Right atrium auricular region (tissue), 2 donors: ENCODE measurements at places on chromosomes 7 and 10.

DNA sequence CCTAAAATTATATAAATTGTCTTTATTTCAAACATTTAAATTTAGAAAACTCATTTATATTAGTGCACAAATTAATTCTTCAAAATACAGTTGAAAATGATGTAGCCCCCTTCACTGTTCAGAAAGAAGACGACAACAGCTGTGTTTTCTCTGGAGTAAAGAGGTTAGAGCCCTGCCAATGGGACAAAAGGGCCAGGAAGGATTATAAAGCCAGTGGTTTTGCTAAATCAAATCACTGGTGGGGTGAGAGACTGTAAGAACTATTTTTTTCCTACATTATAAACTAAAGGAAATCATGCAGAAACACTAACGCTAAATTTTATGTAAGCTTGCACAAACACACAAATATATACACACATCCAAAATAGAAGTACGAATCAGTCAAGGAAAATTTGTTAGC lies 386.6 kb downstream of the PARD3 start:
- no peak overlapping the region for H3K27ac ChIP-seq
- no peak overlapping the region for H3K4me3 ChIP-seq
- no peaks in the 10 kb centered on the region for H3K27me3 ChIP-seq
- H3K36me3 ChIP-seq, result no peaks in the 10 kb centered on the region
- DNase-seq, result no peak

DNA sequence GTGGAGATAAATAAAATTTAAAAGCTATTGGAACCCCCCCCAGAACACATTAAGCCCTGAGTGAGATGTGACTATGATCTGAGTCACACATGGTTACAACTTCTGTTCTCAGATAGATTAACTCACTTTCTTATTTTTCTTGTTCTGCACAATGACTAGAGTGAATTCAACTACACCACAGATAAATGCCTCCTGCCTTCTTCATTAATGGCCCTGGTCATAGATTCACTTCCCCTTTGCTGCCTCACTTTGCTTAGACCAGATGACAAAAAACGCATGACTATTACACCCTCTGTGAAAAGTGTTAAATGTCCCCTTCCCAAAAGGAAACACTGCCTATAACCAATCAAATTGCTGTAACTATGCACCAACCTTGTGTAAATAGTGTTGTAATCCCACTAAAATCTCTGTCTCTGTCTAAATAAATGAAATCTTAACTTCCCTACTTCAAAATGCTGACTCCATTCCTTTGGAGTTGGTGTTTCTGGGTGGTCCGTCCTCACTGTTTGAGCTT lies 49.4 kb downstream of the AKR1D1 start:
- H3K4me3 ChIP-seq, result no peak overlapping the region
- H3K4me1 ChIP-seq, result no peaks in the 10 kb centered on the region
- no peak for DNase-seq
- H3K36me3 ChIP-seq, result no peaks in the 10 kb centered on the region
- no peaks in the 10 kb centered on the region for H3K27me3 ChIP-seq

DNA sequence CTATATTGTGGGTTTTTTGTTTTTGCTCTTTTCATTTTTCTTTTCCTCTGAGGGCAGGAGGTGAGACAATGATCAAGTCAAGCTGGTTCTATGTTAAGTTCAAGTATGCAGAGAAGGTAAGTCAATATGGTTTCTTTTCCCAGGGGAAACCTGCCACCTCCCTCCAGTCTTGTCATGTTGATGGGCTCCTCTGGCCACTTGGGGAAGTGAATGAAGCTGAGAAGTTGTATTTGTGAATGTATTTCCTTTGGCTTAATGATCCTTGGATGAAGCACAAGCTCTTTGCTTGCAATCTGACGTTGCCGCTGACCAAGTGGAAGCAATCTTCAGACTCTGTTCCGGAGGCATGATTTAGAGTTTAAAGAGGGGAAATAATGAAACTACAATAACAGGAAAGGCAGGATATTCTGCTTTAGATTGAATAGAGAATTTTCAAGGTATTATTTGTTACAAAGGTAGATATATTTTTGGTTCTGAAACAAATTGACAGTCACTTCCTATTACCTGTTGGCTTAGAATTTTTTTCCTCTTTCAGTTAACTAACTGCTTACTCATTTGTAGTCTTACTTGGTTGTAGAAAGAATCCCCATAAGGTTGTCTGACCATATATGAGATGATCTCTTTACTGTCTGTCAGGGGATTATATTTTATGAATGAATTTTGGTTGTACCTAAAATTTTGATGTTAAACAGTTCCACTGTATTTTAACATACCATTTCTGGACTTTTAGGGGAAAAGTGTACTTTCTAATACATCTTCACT lies 369.6 kb downstream of the AUTS2 start:
- H3K27ac ChIP-seq, result no peak overlapping the region
- no peaks in the 10 kb centered on the region for H3K36me3 ChIP-seq
- H3K27me3 ChIP-seq, result no peaks in the 10 kb centered on the region
- no peak for DNase-seq

DNA sequence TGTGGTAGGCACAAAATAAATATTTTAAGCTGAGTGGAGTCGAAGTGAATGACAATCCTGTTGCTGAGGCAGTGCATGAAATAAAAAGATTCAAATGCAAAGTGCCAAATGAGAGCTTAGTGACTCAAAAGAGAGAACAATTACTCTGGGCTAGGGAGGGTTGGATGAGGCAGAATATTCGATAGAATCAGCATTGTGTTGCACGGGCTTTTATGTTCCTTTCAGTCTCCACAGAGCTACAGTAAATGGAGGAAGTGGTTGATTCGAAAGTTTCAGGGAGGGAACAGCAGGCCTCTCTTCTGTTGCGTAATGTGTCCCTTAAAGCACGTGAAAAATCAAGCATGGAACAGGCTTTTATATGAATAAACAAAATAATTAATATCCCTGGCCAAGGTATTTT lies 599.3 kb upstream of the CELF2 start:
- no peak for DNase-seq
- no peaks in the 10 kb centered on the region for H3K27me3 ChIP-seq
- H3K27ac ChIP-seq, result no peak overlapping the region

DNA sequence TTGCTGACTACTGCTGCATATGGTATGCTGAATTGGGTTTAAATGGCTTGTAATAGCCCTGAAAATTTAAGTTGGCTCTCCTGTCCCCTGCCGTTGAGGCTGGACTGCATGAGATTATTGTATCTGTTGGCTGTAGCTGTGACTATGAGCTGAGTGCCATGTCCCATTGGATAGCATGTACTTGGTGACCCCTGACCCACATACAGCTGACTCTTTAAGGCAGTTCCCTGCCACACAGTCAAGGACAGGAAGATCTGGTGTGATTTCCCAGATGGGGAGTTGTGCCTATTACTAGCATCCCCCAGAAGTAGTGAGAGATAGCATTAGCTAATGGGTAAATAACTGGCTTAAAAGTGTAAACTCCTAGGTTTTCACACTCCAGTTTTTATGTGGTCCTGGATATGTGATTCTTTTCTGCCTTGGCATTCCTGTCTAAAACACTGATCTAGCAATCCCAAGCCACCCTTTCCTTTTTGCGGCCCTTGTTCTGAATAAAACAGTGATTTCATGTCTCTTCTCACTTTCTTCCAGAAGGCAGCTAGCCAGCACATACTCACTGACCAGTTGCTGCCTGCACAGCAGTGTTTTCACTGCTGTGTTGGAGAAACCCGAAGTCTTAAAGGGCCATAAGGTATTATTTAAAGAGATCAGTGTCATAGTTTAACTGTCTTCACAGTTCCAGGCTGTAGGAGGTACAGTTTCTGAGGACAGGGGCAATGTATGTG lies 35.9 kb downstream of the LRRC4 start:
- H3K36me3 ChIP-seq, result no peaks in the 10 kb centered on the region
- peak overlapping the region; percentile 76 for H3K27ac ChIP-seq
- no peaks in the 10 kb centered on the region for H3K4me1 ChIP-seq
- DNase-seq, result no peak
- H3K4me3 ChIP-seq, result no peak overlapping the region

GRCh38 chr10:56487746-56488145 lies 126.7 kb upstream of the ZWINT start:
- no peaks in the 10 kb centered on the region for H3K36me3 ChIP-seq
- no peak overlapping the region for H3K27ac ChIP-seq
- no peak overlapping the region for H3K4me3 ChIP-seq
- H3K4me1 ChIP-seq, result no peaks in the 10 kb centered on the region

- peak overlapping the region; percentile 38 for H3K4me3 ChIP-seq
- no peak overlapping the region for H3K27ac ChIP-seq
- H3K4me1 ChIP-seq, result no peaks in the 10 kb centered on the region
- H3K27me3 ChIP-seq, result no peaks in the 10 kb centered on the region
- H3K36me3 ChIP-seq, result no peaks in the 10 kb centered on the region
- DNase-seq, result no peak
Measured at GRCh38 chr10:131452926-131453720, 141.6 kb upstream of the TCERG1L start.

- H3K27me3 ChIP-seq, result no peaks in the 10 kb centered on the region
- peaks cover 7% of the 10 kb centered on the region for H3K4me1 ChIP-seq
- no peak overlapping the region for H3K4me3 ChIP-seq
- no peaks in the 10 kb centered on the region for H3K36me3 ChIP-seq
- no peak overlapping the region for H3K27ac ChIP-seq
Measured at GRCh38 chr7:72435925-72436480, 23.9 kb upstream of the CALN1 start.

DNA sequence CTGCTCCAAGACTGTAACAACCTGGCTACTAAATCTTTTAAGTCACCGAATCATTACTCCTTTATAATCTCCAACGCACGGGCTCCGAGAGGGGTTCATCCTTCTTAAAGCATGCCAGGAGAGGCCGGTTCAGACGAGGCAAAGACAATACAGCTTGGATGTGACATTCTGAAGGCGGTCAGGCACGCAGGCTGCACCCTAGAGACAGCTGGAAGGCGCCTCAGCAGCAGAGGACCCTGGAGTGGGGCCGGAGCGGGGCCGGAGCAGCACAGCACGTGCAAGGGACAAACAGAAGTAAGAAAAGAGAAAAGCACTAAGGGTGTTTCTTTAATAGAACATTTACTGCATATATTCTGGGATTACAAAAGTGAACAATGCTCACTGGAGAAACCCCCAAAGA lies 97.8 kb upstream of the PPP2R2D start:
- no peaks in the 10 kb centered on the region for H3K36me3 ChIP-seq
- no peaks in the 10 kb centered on the region for H3K27me3 ChIP-seq
- no peak overlapping the region for H3K4me3 ChIP-seq
- no peaks in the 10 kb centered on the region for H3K4me1 ChIP-seq
- no peak overlapping the region for H3K27ac ChIP-seq
- no peak for DNase-seq

GRCh38 chr7:1214516-1214915 lies 18.2 kb upstream of the UNCX start:
- no peak overlapping the region for H3K27ac ChIP-seq
- H3K27me3 ChIP-seq, result peaks cover 4% of the 10 kb centered on the region
- H3K4me1 ChIP-seq, result peaks cover 12% of the 10 kb centered on the region

GRCh38 chr10:31457858-31458257 lies 138.8 kb downstream of the ZEB1 start:
- no peaks in the 10 kb centered on the region for H3K4me1 ChIP-seq
- H3K27me3 ChIP-seq, result no peaks in the 10 kb centered on the region
- H3K36me3 ChIP-seq, result peaks cover 13% of the 10 kb centered on the region
- no peak overlapping the region for H3K27ac ChIP-seq
- H3K4me3 ChIP-seq, result no peak overlapping the region

- H3K27me3 ChIP-seq, result no peaks in the 10 kb centered on the region
- no peaks in the 10 kb centered on the region for H3K36me3 ChIP-seq
- no peak overlapping the region for H3K4me3 ChIP-seq
- no peak for DNase-seq
Measured at GRCh38 chr7:28784171-28784902, 173.8 kb downstream of the TRIL start.

- H3K36me3 ChIP-seq, result peaks cover 35% of the 10 kb centered on the region
- peak overlapping the region; percentile 88 for H3K4me3 ChIP-seq
- H3K27ac ChIP-seq, result peak overlapping the region; percentile 99
- peak; percentile 97 for DNase-seq
Measured at GRCh38 chr10:101000915-101001658, 1.5 kb downstream of the LZTS2 start.

GRCh38 chr7:135843214-135843613 lies 94.6 kb upstream of the FAM180A start:
- H3K4me1 ChIP-seq, result no peaks in the 10 kb centered on the region
- H3K27ac ChIP-seq, result no peak overlapping the region
- no peak for DNase-seq
- H3K4me3 ChIP-seq, result no peak overlapping the region
- no peaks in the 10 kb centered on the region for H3K27me3 ChIP-seq

- DNase-seq, result no peak
- no peaks in the 10 kb centered on the region for H3K36me3 ChIP-seq
- H3K27ac ChIP-seq, result no peak overlapping the region
- no peaks in the 10 kb centered on the region for H3K4me1 ChIP-seq
Measured at GRCh38 chr10:100291356-100291755, 4.9 kb upstream of the BLOC1S2 start.

DNA sequence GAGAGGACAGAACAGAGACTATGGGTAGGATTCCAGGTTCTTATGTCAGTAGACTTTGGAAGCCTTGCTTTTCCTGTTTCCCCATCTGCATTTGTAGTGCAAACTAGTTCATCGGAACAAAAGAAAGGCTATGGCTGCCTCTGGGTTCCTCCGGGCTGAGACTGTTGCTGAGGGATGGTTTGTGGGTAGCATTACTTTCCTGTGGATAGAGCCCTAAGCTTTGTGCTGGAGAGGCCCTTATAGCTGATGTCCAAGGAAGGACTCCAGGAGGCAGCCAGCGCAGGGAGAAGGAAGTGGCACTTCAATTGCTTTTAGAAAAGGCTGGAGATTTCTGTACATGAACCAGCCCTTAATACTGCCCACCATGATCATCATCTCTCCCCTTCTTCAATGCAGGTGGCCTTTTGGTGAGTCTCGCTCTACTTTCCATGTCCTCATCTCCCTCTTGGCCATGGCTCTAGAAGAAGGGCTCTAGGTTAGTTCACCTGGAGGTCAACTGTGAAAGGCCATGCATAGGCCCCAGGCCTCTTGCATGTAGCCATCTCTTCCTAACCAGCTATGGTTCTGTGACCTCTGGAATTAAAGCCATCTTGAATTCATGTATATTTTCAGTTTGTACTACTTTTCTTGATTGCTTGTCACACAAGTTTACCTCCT lies 15.4 kb downstream of the MXI1 start:
- H3K4me1 ChIP-seq, result peaks cover 39% of the 10 kb centered on the region
- H3K4me3 ChIP-seq, result no peak overlapping the region
- peak overlapping the region; percentile 88 for H3K27ac ChIP-seq
- no peak for DNase-seq
- H3K27me3 ChIP-seq, result no peaks in the 10 kb centered on the region
- no peaks in the 10 kb centered on the region for H3K36me3 ChIP-seq

- no peak overlapping the region for H3K4me3 ChIP-seq
- H3K4me1 ChIP-seq, result no peaks in the 10 kb centered on the region
- peak; percentile 68 for DNase-seq
- no peaks in the 10 kb centered on the region for H3K36me3 ChIP-seq
Measured at GRCh38 chr7:151404216-151405011, 5.4 kb downstream of the WDR86 start.

DNA sequence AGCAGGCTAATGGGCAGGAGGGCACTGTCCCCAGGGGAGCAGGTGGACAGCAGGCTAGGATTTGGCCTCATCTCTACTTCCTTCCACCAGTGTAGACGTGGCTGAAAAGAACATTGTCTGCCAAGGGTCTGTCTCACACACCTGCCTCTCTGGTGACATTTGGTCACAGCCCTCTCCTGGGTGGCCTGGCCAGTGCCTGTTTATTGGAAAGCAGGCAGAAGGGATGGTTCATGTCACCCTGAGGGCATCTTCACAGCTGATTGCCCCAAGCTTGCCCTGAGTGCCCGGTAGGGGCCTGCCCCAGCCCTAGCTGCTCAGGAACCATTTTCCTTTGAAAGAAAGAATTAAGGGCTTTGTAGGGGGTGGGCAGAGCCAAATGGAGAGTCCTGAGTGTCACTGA lies 138.7 kb downstream of the C10orf105 start:
- no peak for DNase-seq
- no peaks in the 10 kb centered on the region for H3K4me1 ChIP-seq
- no peaks in the 10 kb centered on the region for H3K36me3 ChIP-seq
- no peaks in the 10 kb centered on the region for H3K27me3 ChIP-seq
